ENCODE measurements at places on chromosomes 4 and X.
A peak's percentile ranks its signal among the peaks of the same experiment; 100 is the strongest.

- peak; percentile 53 for DNase-seq
These were observed 855.0 kb upstream of the GRID2 start for GRCh38 chr4:91448668-91449330.

DNA sequence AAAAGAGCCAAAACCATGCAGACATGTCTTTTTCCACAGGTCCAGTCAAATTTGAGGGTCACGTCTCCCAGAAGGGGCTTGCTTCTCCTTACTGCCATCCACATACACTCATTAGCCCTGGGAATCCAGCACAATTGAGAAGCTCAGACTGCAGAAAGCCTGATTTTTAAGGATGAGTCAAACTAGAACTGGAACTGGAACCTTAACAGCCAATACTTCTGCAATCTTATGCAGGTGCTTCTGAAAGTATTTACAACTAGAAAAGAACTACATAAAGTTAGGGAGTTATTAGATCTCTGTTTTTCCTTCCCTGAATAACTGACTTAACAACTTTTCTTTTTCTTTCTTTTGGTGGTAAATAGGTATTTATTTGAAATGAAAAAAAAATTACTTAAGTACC lies 86.3 kb downstream of the CDS1 start:
- DNase-seq = no peak

GRCh38 chrX:31222946-31223345 lies 151.1 kb upstream of the FTHL17 start:
- no peak for DNase-seq

DNA sequence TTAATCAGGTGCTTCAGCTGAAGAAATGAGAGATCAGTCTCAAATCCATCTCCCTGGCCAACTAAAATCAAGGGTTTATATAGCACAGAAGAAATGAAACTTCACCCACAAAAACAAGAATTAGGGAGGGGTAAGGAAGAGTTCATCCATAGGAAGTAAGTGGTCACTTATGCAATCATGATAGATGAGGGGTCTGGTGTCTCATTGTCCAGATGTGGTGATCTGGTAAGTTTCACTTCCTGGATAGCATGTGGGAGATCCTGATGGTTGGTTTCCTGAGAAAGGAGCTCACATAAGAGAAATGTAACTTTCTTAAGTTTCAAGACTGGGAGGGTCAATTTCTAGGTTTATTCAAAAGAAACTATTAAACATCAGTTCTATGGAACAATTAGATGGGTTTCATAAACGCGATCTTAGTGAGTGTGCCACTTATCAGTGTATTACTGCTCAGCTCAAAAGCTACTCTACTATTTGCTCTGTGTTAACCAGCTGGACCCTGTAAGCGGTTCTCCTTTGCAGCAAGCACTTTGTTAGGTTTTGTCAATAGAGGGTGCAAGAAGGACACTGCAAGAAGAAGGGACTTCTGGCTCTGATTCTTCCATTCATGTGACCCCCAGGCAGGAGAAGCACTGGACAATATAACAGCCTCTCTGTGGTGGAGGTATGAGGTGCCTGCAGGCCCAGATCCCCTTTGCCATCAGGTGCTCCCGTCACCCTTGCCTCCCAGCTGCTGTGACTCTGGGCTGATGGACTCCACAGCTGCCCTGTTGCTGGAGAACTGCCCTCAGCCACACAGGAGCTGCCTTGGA lies 35.4 kb upstream of the HPSE start:
- no peak for DNase-seq

- no peak for DNase-seq
These were observed 380.8 kb downstream of the ANKRD50 start for GRCh38 chr4:124331781-124332180.

- DNase-seq = peak; percentile 49
These were observed 55.5 kb upstream of the PAK3 start for GRCh38 chrX:111040377-111041017.

GRCh38 chr4:37627263-37627662 lies 58.9 kb downstream of the RELL1 start:
- DNase-seq = no peak

- peak; percentile 86 for DNase-seq
These were observed 20.4 kb downstream of the PIN4 start for GRCh38 chrX:72201836-72202536.

DNA sequence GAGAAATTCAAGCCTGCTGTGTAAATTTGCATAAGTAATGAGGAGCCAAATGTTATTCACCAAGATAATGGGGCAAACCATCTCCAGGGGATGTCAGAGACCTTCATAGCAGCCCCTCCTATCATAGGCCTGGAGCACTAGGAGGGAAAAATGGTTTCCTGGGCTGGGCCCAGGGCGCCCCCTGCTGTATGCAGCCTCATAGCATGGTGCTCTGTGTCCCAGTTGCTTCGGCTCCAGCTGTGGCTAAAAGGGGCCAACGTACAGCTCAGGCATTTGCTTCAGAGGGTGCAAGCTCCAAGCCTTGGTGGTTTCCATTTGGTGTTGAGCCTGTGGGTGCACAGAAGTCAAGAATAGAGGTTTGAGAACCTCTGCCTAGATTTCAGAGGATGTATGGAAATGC lies 859.3 kb downstream of the RPA4 start:
- DNase-seq = no peak

- no peak for DNase-seq
These were observed 157.6 kb downstream of the MAB21L2 start for GRCh38 chr4:150739591-150739990.

GRCh38 chr4:168028970-168029597 lies 63.3 kb upstream of the ANXA10 start:
- peak; percentile 45 for DNase-seq

- DNase-seq = no peak
These were observed 257.3 kb downstream of the ZIC3 start for GRCh38 chrX:137823257-137823656.

All from fibroblast of skin of right biceps (primary cell).